Right atrium auricular region (tissue), 2 donors: ENCODE measurements at places on chromosomes 2 and 18. TPM values are rescaled to one million over a fixed set of nuclear protein-coding genes. Genes with fewer than 3 reads are reported as not detected.

DNA sequence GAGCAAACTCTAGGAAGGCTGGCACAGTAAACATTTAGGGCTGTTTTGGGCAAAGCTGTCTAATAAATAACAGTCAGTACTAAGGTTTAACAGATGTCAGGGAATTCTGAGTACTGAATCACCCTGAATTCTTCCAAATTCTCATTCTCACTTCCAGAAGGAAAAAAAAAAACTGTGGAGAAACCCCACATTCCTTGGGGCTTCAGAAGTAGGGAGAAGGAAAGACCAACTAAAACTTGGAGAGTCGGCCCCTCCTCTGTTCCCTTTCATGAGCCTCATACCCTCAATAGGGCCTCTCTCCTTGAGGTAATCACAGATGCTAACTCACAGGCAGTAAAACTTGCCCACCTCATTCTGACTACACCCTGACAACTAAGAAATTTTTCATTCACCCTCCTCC lies 62.1 kb downstream of the CCDC148 start:
- H3K27me3 ChIP-seq = no peaks in the 10 kb centered on the region
- H3K36me3 ChIP-seq = no peaks in the 10 kb centered on the region
- no peak overlapping the region for H3K27ac ChIP-seq
- no peak for DNase-seq
- H3K4me1 ChIP-seq = no peaks in the 10 kb centered on the region
- no peak overlapping the region for H3K4me3 ChIP-seq

GRCh38 chr2:239273280-239274234 lies 127.3 kb downstream of the HDAC4 start:
- DNase-seq = no peak
- H3K27ac ChIP-seq = peak overlapping the region; percentile 78
- no peak overlapping the region for H3K4me3 ChIP-seq
- no peaks in the 10 kb centered on the region for H3K27me3 ChIP-seq
- H3K4me1 ChIP-seq = no peaks in the 10 kb centered on the region

Gene MOCOS
- total RNA-seq = 0.11 TPM

DNA sequence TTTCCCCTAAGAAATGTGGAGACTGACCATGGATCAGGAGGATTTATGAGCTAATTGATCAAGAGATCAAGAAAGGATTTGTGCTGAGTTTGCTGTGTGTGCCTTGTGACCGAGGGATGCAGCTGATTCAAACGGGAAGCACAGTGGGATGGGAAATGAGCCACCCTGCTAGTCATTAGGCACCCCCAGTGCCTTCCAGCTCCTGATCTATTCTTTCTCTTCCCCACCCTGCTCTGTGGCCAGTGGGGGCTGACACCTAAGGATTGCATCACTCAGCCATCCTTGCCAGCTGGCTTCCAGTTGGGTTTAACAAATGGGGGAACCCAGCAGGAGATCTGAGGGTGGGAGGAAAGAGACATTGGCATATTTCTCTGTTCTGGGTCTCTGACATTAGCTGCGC lies 132.2 kb upstream of the CXCR4 start:
- DNase-seq = no peak
- no peaks in the 10 kb centered on the region for H3K27me3 ChIP-seq
- no peaks in the 10 kb centered on the region for H3K36me3 ChIP-seq
- H3K27ac ChIP-seq = no peak overlapping the region

DNA sequence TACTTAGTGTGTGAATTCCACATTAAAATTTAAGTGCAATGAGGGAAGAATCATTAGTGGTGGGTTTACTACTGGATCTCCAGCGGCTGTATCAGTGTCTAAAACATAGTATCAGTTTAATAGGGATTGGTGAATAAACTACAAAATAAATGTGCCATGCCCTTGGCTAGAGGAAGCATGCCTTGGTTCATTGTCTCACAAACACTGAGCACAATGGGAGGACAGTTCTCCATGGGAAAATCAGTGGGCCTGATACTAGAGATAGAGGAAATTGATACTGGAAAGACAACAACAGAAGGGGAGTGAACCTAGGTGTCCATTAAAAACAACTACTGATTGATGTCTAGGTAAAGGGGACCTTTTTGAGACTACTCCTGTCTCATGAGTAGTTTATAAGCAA lies 971.6 kb downstream of the SUCLG1 start:
- no peak overlapping the region for H3K4me3 ChIP-seq
- no peaks in the 10 kb centered on the region for H3K4me1 ChIP-seq
- no peaks in the 10 kb centered on the region for H3K36me3 ChIP-seq

Gene SPHKAP
- total RNA-seq = 75.5 TPM

GRCh38 chr2:170711774-170712652 lies 3.1 kb upstream of the SP5 start:
- H3K4me3 ChIP-seq = no peak overlapping the region
- peaks cover 46% of the 10 kb centered on the region for H3K4me1 ChIP-seq
- no peak for DNase-seq

Gene POTEE
- 0.16 TPM for total RNA-seq

Gene HDLBP
- total RNA-seq = 274 TPM

DNA sequence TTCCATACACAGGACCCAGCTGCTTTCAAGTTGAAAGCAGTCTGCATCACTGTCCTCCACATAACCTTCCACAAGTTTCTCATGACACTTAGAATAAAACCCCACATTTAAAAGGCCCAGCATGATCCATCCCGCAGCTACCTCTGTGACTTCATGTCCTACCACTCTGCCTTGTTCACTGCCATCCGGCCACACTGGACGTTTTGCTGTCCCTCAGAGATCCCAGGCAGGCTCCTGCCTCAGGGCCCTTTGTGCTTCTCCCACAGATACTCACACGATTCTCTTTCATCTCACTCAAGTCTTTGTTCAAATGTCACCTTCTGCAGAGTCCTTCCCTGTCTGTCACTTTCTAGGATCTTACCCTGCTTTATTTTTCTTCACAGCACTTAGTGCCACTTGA lies 232.9 kb upstream of the BOD1L2 start:
- H3K36me3 ChIP-seq = no peaks in the 10 kb centered on the region
- H3K4me3 ChIP-seq = no peak overlapping the region
- no peaks in the 10 kb centered on the region for H3K4me1 ChIP-seq
- no peak overlapping the region for H3K27ac ChIP-seq

DNA sequence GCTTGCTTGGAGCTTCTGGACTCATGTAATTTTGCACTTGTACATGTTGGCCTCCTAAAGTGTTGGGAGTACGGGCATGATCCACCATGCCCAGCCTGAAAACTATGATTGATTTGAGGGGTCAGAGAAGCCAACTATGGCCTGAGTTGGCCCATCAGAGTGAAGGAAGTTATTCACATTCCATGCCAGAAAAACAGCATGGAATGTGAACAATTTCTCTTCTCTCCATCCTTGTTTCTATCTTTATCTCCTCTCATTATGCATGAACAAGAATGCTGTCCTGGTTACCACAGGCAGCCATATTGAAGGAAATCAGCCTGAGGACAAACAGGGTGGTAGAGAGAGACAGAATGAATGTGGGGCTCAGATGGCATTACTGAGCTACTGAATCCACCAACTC lies 3.5 kb upstream of the CD226 start:
- H3K4me3 ChIP-seq = no peak overlapping the region
- H3K4me1 ChIP-seq = peaks cover 3% of the 10 kb centered on the region
- no peaks in the 10 kb centered on the region for H3K27me3 ChIP-seq
- no peak overlapping the region for H3K27ac ChIP-seq
- no peaks in the 10 kb centered on the region for H3K36me3 ChIP-seq

Gene TEX44
- not detected for total RNA-seq

GRCh38 chr18:9690418-9691188 lies 17.5 kb upstream of the RAB31 start:
- no peak for DNase-seq
- H3K27me3 ChIP-seq = no peaks in the 10 kb centered on the region
- no peak overlapping the region for H3K4me3 ChIP-seq
- no peaks in the 10 kb centered on the region for H3K36me3 ChIP-seq
- no peak overlapping the region for H3K27ac ChIP-seq

Gene GKN1
- not detected for total RNA-seq

DNA sequence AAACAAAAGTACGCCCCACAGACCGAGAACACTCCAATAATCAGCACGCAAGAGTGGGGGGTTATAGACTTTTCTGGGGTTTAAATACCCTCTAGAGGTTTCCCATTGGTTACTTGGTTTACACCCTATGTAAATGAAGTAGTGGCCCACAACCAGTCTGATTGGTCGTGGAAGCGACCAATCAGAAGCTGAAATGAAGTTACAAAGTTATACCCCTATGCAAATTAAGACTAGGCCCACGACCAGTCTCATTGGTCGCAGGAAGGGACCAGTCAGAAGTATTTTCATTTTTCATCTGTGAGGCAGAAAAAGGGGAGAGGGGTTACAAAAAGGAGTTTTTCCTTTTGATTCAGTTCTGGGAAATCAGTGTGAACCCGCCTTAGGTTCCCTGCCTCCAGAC lies 55.3 kb upstream of the YWHAQ start:
- H3K4me3 ChIP-seq = no peak overlapping the region
- no peak for DNase-seq
- H3K4me1 ChIP-seq = no peaks in the 10 kb centered on the region
- H3K27me3 ChIP-seq = no peaks in the 10 kb centered on the region
- H3K36me3 ChIP-seq = no peaks in the 10 kb centered on the region
- no peak overlapping the region for H3K27ac ChIP-seq

Gene SERPINB10
- not detected for total RNA-seq

- no peak overlapping the region for H3K4me3 ChIP-seq
- no peaks in the 10 kb centered on the region for H3K27me3 ChIP-seq
- no peak overlapping the region for H3K27ac ChIP-seq
- no peaks in the 10 kb centered on the region for H3K4me1 ChIP-seq
These were observed 21.9 kb downstream of the TRABD2A start for GRCh38 chr2:84858937-84859336.

DNA sequence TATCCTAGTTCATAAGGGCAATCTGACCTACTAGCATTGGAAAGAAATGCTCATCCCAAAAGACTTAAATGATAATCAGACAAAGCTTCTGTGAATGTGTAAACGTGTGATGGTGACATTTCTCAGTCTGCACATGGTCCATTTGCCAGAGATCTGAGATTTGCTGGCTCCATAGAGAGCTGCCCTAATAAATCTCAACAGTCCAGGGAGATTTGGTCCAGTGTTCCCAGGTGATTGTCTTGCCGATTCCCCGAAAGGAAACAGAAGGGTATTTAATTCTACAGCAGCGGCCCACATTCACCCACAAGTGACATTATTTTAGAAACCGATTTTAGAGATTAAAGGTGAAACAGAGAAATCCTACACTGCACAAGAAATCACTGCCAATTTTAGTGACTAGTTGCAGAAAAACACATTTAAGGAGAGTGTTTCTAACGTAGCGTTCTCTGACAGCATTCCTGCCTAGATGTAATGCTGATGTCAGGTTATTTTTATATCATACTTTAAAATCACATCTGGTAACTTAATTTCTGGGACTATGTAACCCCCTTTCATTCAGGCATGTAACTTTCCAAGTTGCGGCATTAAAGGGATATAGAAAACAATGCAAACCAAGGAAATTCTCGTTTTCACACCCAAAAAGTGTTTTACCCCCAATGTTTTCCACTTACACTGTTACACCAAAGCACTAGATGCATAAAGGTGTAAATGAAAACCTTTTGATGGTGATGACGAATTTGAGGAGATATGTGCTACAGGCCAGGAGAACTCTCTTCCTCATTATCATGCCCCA lies 231.9 kb upstream of the FN1 start:
- no peak for DNase-seq
- H3K4me3 ChIP-seq = no peak overlapping the region
- no peaks in the 10 kb centered on the region for H3K27me3 ChIP-seq
- H3K27ac ChIP-seq = no peak overlapping the region
